Effector memory CD8-positive, alpha-beta T cell (primary cell): ENCODE measurements at places on chromosomes 3 and 15.

GRCh38 chr15:59166601-59167265 is 39.9 kb upstream of the LDHAL6B start:
- DNase-seq, result no peak

- DNase-seq, result no peak
Observed at GRCh38 chr15:37572401-37572800, 362.0 kb upstream of the TMCO5A start.

DNA sequence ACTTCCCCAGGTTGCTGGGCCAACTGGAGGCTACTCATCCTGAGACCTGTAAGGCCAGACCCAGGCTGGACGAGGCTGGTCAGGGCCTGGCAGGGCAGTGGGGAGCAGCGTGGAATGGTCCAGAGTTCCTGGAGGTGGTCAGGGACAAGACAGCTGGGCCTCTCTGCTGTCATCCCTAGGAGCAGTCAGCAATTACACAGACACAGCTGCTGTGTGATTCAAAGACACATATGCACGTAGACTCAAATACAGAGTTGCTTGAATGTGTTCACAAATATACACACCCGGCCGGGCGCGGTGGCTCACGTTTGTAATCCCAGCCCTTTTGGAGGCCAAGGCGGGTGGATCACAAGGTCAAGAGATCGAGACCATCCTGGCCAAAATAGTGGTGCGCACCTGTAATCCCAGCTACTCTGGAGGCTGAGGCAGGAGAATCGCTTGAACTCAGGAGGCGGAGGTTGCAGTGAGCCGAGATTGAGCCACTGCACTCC is 1.5 kb upstream of the CD276 start:
- DNase-seq, result no peak

GRCh38 chr3:193237030-193237429 is 4.0 kb upstream of the PLAAT1 start:
- DNase-seq, result no peak

GRCh38 chr15:92683511-92683834 is 27.9 kb upstream of the FAM174B start:
- no peak for DNase-seq

DNA sequence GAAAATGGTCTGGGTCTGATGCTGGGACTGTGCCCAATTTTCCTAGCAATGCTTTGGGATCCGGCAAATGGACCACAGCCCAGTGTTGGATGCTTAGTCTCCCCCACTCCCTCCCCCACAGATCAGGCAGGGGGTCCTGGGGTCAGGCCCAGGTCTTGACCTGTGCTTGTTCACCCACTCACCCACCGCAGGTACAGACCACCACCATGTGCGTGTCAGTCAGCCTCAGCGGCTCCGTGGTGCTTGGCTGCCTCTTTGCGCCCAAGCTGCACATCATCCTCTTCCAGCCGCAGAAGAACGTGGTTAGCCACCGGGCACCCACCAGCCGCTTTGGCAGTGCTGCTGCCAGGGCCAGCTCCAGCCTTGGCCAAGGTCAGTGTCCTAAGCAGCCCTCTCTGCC is 10.6 kb downstream of the GRM2 start:
- DNase-seq, result no peak

GRCh38 chr15:78507831-78508160 is 419 bp downstream of the HYKK start:
- DNase-seq, result no peak

- DNase-seq, result peak; percentile 47
Observed at GRCh38 chr15:59689626-59690236, 611 bp upstream of the BNIP2 start.

- no peak for DNase-seq
Observed at GRCh38 chr15:60612400-60613048, 133.6 kb upstream of the ICE2 start.

GRCh38 chr3:120093911-120094775 is at the start of gene GSK3B:
GSK3B (minus strand) TSS chr3:120094447; CDS start chr3:120093434, 1,013 bp downstream.
- peak; percentile 99 for DNase-seq

DNA sequence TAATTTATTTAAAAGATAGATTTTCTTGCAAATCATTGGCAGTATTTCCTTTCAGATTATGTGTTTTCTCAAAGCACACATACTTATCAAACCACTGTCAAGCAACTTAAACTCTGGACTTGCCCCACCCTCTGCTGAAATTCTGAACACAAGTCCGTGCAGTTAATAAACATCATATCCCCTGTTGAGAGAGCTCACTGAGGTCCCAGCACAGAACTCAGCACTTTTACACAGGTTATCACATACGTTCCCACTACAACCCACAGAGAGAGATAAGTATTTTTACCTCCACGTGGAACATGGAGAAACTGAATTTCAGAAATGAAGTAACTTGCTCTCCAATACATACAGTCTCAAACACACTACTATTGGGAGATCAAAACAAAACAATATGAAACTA is 267.6 kb upstream of the IGF1R start:
- no peak for DNase-seq

GRCh38 chr3:115623044-115623868 is at the start of gene GAP43:
GAP43 (plus strand) TSS chr3:115623510; CDS start chr3:115623690, 180 bp downstream.
- DNase-seq, result no peak

- no peak for DNase-seq
Observed at GRCh38 chr15:28886431-28887338, 911 bp downstream of the APBA2 start.

DNA sequence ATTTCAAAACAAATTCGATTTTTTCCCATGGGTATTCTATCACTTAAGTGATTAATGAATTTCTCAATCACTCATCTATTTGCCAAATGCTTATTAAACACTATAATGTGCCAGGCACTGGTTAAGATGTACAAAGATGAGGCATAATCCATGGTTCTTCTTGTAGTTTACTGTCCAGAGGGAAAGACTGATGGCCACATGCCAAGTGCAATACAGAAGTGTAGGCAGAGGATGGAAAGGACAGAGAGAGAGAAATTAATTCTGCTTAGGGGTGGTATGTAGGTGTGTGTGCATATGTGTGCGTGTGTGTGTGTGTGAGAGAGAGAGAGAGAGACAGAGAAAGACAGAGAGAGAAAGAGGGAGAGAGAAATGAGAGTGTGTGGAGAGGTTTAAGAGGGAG is 120.8 kb upstream of the CCNL1 start:
- no peak for DNase-seq

DNA sequence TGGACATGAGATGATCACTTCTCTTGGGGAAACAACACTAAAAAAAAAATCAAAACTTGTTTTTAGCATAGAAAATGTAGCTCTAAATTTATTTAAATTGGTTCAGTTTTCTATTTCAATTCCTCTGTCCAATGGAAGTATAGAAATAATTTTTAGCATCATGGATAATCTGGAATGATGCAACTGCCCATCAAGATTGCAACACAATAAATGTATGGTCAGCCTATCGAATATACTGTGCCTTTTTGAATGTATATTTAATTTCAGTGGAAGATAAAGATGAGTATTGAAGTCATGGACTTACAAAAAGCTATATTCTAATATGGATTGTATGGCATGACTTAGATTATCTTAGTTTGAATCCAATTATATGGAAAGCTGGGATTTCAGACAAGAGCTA is 906.7 kb downstream of the IGSF11 start:
- DNase-seq, result no peak

DNA sequence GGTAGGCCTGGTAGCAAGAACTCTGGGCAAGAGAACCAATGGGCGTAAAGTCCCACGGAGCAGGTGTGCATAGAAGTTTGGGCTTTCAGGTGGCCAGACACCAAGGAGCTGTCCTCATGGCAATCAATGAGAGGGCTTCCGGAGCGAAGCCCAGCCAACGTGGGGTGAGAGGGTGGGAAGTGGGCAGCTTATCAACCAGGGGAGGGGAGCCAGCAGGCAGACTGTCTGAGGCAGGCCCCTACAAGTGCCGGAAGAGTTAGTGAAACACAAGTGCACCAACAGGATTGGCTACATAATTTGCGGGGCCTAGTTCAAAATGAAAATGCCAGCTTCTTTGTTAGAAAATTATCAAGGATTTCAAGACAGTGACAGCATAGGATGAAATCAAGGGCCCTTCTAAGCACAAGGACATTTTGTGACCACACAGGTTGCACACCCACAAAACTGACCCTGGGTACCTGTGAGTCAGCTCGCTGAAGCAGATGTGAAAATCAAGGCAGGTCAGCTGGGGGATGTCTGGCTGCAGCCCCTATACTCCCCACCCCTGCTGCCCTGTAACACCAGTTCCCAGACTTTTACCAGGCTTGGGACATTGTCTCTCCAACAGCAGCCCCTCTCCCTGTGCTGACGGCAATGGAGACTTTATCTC is 102.1 kb upstream of the ETV5 start:
- DNase-seq, result no peak

DNA sequence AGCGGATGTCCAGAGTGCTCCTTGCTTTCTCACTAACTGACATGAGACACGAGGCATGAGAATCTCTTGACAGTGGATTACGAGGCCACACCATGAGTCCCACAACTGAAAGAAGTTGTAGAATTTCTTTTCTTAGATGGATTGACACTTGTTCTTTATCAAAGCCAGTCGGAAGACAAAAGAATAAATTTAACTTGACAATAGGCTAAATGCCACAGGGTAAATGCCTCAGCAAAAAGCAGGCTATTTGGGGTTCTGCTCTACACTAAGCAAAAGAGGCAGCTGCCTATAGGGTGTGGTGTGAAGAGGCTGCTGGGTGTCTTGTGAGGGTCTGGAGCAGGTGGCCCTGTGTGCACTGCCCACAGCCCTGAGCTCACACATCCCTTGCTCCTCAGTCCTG is 135.1 kb upstream of the SEMA6D start:
- DNase-seq, result no peak

DNA sequence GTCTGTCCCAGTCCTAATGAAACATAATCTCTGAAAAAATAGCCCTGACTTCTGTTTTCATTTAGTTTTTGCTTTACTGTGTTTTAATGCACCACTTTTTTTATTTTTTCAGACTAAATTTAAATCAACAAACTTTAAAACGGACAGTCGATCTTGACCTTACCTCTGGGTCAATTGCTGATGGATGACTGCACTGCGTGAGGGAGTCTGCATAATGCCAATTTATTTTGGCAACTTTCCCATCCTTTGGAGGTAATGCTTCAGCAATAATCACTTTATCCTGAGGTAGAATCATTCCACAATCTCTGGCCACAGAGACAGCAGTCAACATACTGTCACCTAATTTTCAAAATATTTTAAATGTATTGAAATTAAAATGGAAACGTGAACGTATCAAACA is 32.5 kb upstream of the GP5 start:
- no peak for DNase-seq

DNA sequence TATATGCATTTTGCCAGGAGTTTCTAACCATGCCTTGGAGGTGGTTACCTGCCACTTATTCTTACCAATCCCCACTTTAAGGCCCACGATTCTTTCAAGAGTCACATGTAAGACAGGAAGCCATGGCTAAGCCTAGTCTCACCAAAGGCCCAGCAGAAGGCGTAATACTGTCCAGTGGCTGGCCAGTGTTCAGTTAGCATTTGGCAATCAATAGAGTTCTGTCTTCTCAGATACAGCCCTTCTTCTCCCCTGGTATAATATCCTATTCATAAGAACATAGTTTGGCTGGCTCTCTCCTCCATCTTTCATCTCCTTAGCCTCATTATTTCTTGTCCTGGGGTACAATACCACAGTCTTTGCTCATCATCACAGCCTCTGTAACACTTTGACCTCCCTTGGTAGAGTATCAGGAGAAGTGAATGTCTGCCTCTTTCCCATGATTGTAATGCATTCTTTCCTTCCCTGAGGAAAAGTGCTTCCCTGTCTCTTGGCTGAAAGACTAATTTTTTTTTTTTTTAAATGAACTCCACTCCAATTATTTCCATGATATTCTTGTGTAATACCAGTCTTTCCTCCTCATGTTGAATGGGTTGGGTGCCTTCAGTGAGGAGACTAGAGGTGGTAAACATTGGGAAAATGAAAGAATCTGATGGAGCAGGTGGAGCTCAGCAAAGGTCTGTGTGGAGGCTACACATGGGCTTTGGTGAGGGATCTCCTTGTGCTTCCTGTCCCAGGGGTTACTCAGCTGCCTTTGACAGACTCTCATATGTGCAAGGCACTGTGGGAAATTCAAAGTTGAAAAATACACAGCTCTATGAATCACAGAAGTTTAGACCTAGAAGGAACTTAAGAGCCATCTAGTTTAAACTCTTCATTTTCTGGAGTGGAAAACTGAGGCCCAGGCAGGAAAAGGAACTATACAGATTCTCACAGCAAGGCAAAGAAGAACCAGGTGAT is 218.2 kb downstream of the P3H2 start:
- no peak for DNase-seq

DNA sequence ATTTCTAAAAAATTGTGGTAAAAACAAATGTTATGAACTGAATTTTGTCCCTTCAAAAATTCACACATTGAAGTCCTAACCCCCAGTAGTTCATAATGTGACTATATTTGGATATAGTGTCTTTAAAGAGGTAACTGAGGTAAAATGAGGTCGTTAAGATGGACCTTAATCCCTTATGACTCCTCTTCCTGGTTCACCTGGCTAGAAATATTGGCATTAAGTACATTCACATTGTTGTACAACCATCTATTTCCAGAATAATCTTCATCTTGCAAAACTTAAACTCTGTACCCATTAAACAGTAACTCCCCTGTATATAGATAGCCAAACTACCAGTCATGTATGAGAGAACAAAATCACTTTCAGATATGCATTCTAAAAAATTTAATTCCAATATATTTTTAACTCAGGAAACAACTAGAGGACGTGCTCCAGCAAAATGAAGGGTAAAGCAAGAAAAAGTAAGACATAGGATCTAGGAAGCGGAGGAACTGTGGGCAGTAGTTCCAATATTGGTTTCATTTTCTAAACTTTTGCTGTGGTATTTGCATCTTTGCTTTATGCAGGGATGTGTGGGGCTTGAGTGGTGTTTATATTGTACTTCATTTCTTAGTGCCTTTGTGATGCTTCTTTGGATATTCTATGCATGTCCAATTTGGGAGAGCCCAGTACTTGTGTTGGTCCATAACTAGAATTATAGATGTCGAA is 36.7 kb upstream of the IL20RB start:
- DNase-seq, result no peak

GRCh38 chr3:129123314-129124060 is 1.9 kb upstream of the RAB43 start:
- DNase-seq, result no peak

GRCh38 chr3:196222876-196223595 is 6.7 kb downstream of the SLC51A start:
- no peak for DNase-seq

DNA sequence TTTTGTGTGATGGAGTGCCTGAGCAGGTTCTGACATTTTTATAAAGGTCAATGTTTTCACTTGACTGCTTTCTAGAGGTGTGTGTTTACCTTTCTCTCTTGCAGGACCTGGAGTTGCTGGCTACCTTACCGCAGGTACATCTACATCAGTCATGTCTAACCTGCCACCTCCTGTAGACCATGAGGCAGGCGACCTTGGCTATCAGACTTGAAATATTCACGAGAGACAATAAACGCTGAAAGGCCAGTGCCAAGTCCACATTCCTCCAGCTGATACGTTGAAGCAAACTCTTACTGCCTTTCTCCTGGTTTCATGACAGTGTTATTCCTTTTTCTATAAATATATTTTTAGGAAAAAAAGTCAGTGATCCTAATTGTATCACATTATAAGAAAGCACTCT is 59.0 kb upstream of the ACKR4 start:
- no peak for DNase-seq
